ENCODE measurements at places on chromosomes 3 and 15.
A peak's percentile ranks its signal among the peaks of the same experiment; 100 is the strongest.

- no peak for DNase-seq
Measured at GRCh38 chr3:15307580-15307979, 24.8 kb downstream of the SH3BP5 start.

GRCh38 chr3:150149651-150150051 is 179.0 kb upstream of the PFN2 start:
- no peak for DNase-seq

- DNase-seq: no peak
Measured at GRCh38 chr15:74520407-74520806, 20.6 kb upstream of the ARID3B start.

- no peak for DNase-seq
Measured at GRCh38 chr3:19029837-19030521, 118.3 kb upstream of the KCNH8 start.

DNA sequence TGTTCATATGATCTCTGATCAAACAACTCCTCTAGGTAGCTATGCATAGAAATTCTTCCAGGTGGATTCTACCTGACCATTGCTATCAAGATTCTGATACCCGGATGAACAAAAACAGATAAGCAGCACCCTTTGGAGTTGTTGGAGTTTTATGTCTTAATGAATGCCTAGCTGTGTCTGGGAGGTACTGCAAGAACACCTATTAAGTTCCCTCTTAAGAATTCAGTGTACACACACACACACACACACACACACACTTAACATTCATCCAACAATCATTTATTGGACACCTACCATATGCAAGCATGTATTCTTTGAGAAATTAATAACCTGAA is 58.1 kb upstream of the FNDC3B start:
- peak; percentile 41 for DNase-seq

DNA sequence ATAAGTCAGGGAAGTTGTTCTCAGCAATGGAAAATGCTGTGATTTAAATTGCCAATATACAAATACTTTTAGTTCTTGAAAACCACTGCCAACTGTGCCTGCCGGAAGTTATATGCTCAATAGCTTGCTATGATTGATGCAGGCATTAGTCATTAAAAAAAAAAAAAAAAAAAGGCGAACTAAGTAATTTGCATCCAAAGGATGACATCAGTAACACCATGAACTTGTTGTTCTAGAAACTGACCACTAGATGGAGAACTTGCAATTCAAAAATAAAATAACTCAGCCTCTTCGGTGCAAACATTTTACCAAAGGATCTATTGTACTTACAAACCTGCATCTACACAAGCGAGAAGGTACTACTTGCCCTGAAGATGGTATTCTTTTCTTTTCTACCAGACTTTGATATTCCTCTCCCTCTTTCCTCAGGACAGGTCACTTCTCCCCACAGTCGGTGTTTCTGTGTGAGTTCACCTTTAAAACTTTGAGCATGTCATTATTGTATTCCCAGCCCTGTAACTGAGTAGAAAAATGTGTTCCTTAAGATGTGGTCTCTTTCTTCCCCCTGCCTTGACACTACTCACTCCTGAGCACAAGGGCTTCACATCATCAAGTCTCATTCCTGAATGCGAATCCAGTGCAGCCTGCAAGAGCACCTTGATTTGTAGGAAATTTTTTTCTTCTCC is 115.0 kb upstream of the VEPH1 start:
- DNase-seq: peak; percentile 72

- peak; percentile 2 for DNase-seq
Measured at GRCh38 chr3:166060789-166061479, 223.7 kb upstream of the BCHE start.

GRCh38 chr3:38641461-38642110 is 7.9 kb downstream of the SCN5A start:
- DNase-seq: no peak

GRCh38 chr3:100563652-100564211 is 45.7 kb upstream of the ADGRG7 start:
- no peak for DNase-seq

GRCh38 chr15:66400351-66400774 is 13.7 kb downstream of the MAP2K1 start:
- no peak for DNase-seq

DNA sequence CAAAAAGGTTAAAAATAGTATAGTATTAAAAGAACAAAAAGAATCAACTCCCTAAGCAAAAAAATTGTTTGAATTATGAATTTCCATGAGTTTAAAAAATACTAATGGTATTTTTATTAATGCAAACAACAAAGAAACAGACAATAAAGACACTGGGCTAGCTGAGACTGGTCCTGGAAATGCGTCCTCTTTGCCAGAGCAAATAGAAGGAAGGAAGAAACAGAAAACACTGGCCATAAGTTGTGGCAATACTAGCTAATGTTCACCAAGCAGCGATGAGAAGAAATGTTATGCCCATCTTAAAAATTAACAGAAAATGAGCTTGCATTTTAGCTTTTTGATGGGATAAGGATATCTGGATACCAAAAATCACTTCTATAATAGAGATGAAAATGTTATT is 88.6 kb downstream of the TBL1XR1 start:
- no peak for DNase-seq

GRCh38 chr3:33612607-33613006 is 105.4 kb downstream of the CLASP2 start:
- DNase-seq: no peak

GRCh38 chr15:32120577-32121383 is 90.5 kb downstream of the CHRNA7 start:
- DNase-seq: no peak

DNA sequence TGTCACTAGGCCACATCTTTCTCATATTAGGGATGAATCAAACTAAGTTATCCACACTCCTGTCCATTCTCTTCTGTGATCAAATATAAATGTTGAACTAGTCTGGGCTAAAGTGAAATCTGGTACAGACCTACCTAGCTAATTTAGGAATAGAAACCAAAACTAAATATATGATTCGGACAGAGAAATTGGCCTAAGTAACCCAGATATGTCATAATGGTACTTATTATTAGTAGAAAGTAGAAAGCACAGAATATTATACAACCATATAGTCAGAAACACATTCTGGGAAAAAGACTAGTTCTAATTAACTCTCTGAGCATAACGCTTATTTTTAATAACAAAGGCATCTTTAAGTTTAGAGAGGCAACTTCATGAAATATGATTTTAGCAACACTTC is 389.0 kb downstream of the LSAMP start:
- no peak for DNase-seq

- no peak for DNase-seq
Measured at GRCh38 chr15:87929841-87930240, 326.7 kb downstream of the NTRK3 start.
